ENCODE measurements at places on chromosomes 7 and 10.
A peak's percentile ranks its signal among the peaks of the same experiment; 100 is the strongest.

GRCh38 chr10:436911-437665 is 252.4 kb downstream of the DIP2C start:
- DNase-seq: no peak

DNA sequence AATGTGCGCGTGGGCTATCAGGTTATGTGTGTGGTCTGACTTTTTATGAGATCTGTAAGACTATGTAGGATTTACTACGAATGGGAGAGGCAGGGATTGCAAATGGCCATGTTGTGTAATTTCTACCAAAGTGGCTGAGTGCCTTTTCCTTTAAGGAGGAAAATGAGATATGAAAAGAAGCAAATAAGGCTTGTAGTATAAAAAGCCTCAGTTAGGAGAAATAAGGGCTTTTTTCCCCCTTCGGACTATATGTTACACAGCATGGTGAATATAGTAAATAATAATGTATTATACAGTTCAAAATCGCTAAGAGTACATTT is 447 bp upstream of the GPAM start:
- no peak for DNase-seq

DNA sequence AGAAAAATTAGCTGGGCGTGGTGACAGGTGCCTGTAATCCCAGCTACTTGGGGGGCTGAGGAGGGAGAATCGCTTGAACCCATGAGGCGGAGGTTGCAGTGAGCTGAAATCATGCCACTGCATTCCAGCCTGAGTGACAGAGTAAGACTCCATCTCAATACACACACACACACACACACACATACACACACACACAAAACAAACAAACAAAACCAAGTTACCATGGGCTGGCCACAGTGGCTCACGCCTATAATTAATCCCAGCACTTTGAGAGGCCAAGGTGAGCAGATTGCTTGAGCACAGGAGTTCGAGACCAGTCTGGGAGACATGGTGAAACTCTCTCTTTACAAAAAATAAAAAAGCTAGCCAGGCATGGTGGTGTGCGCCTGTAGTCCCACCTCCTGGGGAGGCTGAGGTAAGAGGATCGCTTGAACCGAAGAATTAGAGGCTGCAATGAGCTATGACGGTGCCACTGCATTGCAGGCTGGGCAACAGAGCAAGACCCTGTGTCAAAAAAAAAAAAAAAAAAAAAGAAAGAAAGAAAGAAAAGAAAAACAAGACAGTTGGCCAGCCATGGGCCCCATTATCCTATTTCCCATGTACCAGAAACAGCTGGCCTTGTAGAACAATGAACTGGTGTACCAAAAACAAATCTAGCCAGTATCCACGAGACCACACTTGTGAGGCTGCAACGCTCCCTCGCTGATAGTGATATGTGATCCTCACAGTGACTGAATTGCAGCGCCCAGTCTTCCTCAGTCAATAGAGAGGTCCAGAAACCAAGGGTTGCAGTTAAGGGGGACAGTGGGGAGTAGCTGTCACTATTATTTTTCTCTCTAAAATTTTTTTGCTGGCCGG is 6.6 kb upstream of the AGFG2 start:
- DNase-seq: no peak

DNA sequence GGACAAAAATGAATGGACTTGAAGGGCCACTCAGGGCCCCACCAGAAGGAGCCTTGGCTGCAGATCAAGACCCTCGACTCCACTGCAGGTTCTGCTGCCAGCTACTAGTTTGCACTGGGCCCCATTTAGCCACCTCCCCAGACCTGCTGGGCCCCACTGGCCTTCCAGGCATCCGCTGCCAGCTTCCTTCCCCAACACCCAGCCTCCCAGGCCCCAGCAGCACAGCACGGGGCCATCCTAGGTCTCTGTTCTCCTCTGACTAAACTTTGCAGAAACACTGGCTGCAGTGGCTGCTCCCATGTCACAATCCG is 277.4 kb upstream of the KLF14 start:
- DNase-seq: no peak

GRCh38 chr10:60821656-60822055 is 43.4 kb downstream of the CDK1 start:
- DNase-seq: no peak

GRCh38 chr10:92284112-92284704 is 6.7 kb downstream of the CPEB3 start:
- no peak for DNase-seq

- DNase-seq: no peak
Observed at GRCh38 chr7:152341039-152341913, 94.5 kb downstream of the KMT2C start.

- DNase-seq: no peak
Observed at GRCh38 chr10:118953598-118954393, 75.7 kb upstream of the NANOS1 start.

- DNase-seq: no peak
Observed at GRCh38 chr10:43046288-43046991, 30.4 kb upstream of the RET start.

- DNase-seq: no peak
Observed at GRCh38 chr7:23893176-23893941, 183.3 kb downstream of the STK31 start.

DNA sequence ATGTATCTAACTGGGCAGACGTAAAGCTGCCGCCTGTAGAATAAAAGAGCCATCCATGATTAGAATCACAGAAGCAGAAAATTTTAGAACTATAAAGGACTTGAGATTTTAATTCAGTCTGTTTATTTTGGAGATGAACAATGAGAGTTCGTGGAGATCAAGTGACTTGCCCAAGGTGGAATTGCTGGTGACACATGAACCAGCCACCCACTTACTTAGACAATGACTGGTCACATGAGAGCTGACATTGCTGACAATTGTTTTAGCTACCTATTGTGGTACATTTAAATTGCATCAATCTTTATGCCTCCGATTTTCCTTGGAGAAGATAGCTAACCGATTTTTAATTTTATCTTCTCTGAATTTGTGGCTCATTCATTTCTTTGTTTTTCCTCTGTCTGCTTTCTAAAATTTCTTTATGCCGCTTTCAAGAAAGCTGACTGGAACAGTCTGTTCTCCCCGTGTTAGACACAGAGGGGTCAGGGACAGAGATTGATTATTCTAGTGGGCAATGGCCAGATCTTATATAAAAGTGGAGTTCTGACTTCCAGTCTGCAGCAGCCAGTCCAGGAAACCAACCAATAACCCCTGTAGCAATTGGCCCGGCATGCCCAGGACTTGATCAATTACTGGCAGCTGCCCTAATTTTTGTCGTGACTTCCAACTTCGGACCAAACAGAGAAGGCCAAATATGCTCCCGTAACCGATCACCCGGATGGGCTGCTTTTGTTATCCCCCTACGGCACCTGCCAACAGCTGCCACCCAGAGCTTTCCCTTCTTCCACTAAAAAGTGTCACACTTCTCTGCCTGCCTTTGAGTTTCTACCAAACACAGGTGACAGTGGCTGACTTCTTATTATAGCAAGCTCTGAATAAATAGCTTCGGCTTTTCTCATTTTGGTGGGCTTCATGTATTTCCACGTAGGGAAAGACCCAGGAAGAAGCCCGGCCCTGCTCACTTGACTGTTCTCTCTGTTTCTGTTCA is 241.6 kb downstream of the CAMK1D start:
- no peak for DNase-seq

- DNase-seq: no peak
Observed at GRCh38 chr7:47651355-47652317, 69.7 kb upstream of the TNS3 start.

DNA sequence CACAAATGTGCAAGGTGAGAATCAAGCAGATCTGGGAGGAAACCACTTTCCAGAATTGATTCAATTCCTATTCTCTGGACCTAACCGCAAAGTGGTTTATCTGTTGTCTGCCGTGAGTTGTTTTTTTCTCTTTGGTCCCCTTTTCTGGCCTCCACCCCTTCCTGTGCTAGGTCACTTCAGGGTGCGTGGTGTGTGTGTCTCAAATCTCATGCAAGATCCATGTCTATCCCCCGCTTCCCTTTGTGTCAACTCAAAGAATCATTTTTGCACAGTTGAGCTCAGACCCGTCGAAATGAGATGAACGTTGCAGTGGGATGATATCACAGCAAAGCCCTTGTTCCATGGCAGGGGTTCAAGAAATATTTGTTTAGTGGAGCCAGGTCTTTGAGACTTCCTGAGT is 184.5 kb downstream of the GATA3 start:
- DNase-seq: no peak

DNA sequence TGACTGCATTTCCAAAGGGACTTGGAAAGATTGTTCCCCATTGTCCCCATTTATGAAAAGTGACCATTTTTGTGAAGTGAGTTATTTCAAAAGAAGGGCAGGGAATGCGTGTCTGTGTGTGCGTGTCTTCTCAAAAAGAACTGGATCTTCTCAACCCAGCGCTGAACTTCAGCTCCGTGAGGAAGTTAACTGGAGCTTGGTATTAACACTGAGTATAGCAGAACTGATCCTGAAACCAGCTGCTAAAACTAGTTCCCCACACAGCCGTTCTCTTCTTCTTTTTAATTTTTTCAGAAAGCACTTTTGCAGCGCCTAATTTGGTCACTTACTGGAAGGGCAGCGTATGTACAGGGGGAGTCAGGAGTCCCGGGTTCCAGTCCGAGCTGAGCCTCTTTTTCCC is 45.8 kb upstream of the PLEKHA1 start:
- DNase-seq: no peak

DNA sequence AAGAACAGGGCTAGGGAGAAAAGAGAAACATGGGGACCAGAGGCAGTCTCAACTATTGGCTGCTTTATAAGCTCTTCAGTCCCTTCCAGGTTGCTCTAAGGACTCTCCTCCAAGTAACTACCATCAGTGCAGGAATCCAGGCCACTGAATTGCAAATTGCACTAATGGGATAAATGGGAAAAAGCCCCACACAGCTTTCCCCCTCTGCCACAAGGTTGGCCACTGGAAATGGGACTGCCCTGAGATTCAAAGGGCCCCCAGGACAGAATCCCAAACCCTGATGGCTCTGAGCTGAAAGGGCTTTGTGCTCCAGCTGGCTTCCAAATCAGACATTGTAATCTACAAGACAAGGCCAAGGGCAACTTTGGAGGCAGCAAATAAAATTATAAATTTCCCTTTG is 633.2 kb downstream of the ACTR3B start:
- DNase-seq: no peak

GRCh38 chr10:133397938-133398337 is 4.0 kb downstream of the MTG1 start:
- no peak for DNase-seq

- DNase-seq: peak; percentile 36
Observed at GRCh38 chr10:110641256-110641655, 2.9 kb upstream of the RBM20 start.

DNA sequence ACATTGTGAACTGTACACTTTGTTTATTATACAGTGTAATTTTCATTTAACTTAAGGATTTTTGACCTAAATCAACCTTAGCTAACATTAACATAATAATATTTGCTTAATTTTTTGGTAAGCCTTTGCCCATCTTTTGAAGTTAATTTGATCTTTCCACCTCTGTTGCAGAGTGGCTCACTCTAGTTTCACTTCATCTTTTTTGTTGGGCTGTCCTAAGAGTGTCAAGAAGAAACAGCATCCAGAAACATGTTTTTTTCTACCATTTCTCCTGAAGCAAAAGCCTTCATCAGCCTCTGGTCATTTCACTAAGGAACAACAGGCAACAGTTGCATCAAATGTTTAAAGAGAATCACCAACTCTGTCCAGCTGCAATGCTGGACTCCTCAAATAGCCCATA is 824.7 kb downstream of the REEP3 start:
- DNase-seq: no peak

- no peak for DNase-seq
Observed at GRCh38 chr10:49597426-49598163, 12.5 kb upstream of the SLC18A3 start.

DNA sequence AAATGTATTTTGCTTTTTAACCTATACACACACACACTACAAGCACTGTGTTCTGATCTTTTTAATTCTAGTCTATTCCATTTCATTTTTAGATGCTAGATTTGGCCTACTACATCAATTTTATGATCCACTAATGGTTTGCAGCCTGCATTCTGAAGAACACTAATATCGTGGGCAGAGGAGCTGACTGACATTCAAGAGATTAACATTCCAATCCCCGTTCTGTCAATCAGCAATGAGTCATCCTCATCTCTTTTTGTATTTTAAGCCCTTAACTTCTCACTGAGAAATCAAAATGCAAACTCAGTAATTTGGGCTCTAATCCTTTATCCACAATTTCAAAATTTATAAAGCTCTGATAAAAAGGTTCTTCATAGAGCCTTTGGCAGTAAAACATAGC is 47.1 kb upstream of the GAD2 start:
- DNase-seq: no peak

GRCh38 chr7:9120331-9120730 is 686.9 kb downstream of the NXPH1 start:
- DNase-seq: no peak

- no peak for DNase-seq
Observed at GRCh38 chr7:24926623-24927524, 53.1 kb downstream of the OSBPL3 start.

DNA sequence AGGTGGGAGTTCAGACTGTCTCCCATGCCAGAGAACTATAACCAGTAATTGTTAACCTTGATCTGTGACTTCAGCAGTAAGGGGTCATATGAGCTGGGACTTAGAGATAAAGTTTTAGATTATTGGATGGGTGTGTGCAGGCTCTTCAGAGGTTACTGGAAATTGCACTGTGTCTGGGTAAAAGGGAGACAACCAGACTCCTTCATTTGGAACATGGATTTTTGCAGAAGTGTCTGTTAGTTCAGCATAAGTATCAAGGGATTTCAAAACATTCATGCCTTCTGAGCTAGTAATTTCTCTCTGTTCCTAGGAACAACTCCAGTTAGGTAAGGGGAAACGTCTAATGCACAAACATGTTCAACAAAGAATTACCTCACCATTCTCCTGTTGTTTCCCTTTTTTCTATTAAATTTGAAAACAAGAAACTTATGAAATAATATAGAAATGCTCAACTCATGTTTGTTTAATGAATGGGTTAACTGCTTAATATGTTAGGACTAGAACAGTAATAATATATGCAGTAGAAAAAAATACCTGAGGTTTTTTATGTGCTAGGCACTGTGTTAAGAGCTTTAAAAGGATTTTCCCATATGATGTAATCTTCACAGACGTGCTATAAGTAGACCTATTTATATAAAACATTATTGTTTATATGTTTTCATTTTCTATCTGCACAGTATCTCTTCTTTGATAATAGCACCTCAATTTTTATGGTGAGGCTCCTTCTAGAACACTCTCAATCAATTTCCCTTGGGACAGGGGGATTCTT is 233.0 kb downstream of the CACNA2D1 start:
- DNase-seq: no peak

DNA sequence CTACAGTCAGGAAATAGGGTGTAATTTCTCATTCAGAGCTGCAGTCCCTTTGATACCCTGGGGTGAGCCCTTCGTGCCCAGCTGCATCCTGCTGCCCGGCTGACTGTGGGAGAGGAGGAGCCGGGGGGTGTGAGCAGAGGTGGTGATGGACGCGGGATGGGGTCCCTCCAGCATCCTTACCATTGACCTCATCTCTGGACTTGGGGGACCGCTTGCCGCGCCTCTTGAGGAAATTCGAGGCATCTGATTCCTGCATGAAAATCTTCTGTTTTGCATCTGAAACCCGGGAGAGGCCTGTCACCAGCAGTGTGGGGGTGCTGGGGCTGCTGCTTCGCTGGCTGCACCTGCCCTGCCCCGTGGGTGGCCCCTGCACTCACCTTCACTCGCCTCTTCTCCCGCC is 816 bp downstream of the UCMA start:
- no peak for DNase-seq

GRCh38 chr10:31526681-31527080 is 207.7 kb downstream of the ZEB1 start:
- DNase-seq: no peak

- no peak for DNase-seq
Observed at GRCh38 chr10:93629647-93630305, 17.4 kb downstream of the PDE6C start.

GRCh38 chr10:103932271-103932670 is 14.3 kb upstream of the STN1 start:
- no peak for DNase-seq
